ENCODE measurements at places on chromosomes 4 and X.

GRCh38 chrX:37686996-37687395 lies 1.4 kb downstream of the XK start:
- DNase-seq, result no peak

DNA sequence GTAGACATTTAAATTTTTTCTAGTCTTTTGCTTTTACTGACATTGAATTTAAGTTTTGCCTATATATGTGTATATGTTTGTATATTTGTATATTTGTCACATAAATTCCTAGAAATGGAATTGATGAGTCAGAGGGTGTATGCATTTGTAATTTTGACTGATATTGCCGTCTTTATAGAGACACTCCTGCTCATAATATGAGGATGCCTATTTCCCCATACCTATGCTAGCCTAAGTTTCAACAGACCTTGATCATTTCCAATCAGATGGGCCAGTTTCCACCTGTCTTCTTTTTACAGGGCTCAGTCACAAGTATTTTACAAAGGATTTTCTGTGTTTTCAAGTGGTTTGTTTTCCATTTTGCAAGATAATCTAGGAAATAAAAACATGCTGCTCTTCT lies 10.8 kb downstream of the PDLIM5 start:
- no peak for DNase-seq

GRCh38 chrX:28585767-28586166 lies 1.5 kb upstream of the IL1RAPL1 start:
- DNase-seq, result no peak

DNA sequence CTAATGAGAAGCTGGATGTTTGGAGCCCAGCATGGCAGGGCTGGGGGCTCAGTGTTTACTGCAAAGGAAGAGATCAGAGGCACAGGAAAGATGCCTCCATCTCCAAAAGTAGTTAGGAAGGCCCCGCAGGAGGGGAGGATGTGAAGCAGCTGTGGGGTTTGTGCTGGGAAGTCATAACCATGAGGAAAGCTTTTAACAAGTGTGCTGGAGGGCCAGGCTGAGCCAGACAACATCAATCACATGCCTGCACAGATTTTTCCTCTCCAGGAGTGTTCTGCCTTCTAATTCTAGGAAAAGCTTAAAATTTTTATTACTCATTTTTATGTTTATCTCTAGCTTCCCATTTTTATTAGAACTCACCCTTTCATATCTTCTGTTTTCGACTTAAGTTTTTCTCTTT lies 65.4 kb downstream of the GPR82 start:
- no peak for DNase-seq

DNA sequence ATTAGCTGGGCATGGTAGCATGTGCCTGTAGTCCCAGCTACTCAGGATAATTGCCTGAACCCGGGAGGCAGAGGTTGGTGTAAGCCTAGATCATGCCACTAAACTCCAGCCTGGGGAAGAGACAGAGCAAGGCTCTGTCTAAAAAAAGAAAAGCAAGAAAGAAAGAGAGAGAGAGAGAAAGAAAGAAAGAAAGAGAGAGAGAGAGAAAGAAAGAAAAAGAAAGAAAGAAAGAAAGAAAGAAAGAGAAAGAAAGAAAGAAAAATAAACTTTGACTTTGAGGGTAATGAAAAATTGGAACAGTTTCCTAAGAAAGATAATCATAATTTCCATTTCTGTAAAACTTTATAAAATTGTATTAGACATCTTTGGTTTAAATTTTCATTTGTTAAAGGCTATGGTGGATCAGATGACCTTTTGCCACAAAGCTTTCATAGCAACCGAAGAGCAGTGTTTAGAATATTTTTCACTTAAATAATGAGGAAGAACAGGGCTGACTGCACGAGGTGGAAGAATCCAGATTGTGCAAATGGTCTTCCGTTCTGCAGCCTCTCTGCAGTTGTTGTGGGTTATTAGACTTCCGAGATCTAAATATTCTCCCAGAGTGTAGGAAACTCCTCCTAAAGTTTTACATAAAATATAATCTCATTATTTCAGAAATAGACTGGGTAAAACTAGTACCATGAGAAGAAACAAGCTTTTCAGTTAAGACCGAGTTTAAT lies 55.9 kb downstream of the RBM47 start:
- no peak for DNase-seq

- no peak for DNase-seq
Observed at GRCh38 chr4:7691982-7692381, 247.7 kb downstream of the AFAP1 start.

DNA sequence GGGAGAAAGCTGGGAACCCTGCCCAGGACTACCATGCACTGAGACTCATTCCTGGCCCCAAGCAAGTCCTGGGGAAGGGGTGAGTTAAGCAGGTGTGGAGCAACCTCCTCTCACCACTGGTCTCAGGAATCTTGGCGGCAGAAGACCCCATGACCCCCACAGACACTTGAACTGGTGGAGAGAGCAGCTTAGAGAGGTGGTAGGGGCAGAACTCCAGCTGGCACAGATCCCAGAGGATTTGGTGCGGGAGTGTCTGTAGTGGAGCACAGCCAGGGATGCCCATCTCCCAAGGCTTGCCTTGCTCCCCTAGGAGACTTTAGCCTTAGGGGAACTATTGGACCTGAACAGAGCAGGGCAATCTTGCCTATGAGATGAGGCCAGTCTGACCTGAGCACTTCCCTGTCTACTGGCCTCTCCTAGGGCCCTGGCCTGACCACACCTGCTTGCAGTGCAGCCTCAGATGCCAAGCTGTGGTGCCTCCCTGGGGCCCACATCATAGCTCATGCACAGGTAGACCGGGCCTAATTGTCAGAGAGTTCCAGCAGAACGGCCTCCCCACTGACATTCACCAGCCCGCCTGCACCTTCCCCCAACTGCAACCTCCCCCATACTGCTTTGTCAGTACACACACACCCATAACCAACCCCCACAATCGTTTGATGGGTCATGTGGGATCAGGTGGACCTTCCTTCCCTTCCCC lies 78.0 kb downstream of the NAA11 start:
- no peak for DNase-seq

- DNase-seq, result no peak
Observed at GRCh38 chr4:37864786-37865185, 26.1 kb upstream of the TBC1D1 start.

DNA sequence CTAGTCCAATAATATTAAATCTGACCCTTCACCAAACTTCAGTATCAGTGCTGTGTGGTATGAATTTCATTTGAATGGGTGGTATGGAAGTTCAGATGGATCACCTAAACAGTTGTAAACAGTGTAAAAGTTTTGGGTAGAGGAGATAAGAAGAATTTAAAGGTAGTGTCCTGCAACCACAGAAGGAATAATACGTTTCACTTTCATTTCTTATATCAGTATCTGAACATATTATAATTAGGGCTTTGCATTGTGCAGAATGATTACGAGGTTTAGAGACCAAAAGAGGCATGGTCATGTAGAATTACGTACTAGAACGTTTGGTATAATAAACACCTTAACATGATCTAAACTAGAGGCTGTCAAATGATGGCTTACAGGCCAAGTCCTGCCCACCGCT lies 116.1 kb downstream of the PDLIM5 start:
- DNase-seq, result no peak

GRCh38 chr4:53480909-53481308 lies 103.5 kb downstream of the FIP1L1 start:
- DNase-seq, result no peak

DNA sequence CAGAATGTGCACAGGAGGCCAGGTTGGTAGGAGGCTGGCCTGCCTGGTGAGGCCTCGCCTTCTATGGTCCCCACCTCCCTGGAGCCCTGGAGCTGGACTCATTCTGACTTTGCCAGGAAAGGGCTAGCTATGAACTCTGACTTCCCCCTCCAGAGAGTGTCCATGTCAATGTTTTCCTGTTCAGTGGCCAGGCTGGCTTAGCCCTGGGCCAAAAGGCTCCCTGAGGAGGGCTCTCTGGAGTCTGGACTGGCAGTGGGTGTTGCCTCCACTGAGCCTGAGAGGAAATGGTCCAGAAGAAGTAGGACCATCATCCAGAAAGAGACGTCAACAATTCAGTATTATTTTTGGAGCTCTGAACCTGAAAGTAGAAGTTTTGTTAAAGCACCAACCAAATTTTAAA lies 178.7 kb downstream of the CHIC2 start:
- DNase-seq, result no peak

DNA sequence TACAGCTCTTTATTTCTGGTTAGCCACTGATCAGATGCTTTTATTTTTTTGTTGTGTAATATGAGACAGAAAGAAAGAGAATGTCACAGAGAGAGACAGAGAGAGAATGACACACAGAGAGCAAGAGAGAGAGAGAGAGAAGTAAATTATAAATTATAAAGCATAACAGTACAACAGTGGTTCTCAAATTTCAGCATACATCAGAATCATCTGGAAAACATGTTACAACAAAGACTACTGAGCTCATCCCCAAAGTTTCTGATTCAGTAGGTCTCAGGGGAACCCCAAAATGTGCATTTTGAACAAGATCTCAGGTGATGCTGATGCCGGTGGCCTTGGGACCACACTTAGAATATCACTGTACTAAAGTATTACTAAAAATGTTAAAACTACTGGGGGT lies 245.8 kb upstream of the DIAPH2 start:
- DNase-seq, result no peak

DNA sequence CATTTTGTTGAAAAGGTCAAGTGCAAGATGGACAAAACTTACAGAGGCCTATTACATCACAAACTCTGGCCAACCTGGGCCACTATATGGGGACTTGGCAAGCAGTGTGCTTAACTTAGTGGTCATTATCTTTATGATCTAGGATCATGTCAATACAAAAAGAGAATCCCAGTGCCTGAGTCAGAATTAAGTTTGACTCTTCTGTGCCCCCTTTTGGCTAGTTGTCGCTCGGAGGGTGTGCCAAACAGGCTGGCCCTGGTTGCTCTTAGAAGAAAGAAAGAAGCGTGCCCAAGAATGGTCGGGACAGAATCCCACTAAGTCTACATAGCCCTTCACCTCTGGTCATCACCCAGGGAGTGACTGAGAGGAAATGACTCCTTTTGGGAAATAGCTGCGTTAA lies 100.1 kb downstream of the EIF4E start:
- no peak for DNase-seq

DNA sequence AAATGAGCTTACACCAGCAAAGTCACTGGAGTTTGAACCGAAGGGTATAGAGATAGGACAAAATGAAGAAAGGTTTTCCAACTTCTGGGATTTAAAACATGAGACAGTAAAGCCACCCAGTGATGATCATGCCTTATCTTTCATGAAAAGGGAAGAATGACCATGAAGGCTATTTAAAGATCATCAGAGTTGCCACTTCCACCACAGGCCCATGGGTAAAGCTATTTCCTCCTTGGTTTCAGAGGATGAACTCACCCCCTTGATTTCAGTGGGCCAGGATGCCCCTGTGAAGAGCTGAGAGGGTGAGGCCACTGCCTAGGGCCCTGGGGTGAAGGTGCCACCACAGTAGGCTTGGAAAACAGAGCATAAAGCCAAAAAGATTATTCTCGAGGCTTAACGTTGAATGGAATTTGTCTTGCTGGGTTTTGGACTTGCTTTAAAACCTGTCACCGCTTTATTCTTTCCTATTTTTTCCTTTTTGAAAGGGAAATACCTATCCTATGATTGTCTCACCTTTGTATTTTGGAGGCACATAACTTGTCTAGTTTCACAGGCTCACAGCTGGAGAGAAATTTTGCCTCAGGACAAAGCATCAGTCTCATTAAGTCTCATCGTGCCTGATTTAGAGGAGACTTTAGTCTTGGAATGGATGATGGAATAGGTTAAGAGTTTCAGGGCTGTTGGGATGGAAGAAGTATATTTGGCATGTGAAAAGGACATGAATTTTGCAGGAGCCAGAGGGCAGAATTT lies 254.0 kb downstream of the SNCA start:
- DNase-seq, result no peak

GRCh38 chr4:165079476-165079875 lies 25.8 kb downstream of the TRIM75 start:
- no peak for DNase-seq

DNA sequence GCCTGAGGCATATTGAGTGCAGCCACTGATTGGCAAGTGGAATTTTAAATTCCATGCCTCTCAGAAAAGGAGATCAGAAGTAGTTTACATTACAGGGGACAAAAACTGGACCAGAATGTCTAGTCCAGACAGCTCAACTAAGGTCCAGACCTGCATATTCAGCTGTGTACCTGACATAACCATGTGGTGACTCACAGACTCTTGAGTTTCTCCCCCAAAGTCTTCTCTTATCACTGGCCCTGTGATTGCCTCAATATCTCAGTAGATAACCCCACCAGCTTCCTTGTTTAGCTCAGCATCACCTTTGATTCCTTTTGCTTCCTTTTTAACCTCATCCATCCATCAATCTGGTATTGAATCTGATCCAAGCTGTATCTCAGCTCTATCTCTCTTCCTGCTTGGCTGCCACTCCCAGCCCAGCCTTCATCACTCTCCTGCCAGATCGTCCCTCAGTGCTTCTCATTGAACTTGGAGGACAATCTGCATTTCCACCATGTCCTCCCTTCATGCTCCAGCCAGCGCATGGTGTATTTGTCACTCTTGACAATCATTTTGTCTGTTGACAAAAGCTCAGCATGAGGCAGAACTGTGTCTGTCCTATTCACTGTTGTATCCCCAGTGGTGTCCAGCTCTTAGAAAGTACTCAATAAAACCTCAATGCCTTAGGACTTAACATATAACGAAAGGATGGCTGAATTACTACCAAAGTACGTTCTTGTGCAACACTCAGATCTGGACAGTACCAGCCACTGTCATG lies 27.8 kb upstream of the SLC2A9 start:
- DNase-seq, result no peak

DNA sequence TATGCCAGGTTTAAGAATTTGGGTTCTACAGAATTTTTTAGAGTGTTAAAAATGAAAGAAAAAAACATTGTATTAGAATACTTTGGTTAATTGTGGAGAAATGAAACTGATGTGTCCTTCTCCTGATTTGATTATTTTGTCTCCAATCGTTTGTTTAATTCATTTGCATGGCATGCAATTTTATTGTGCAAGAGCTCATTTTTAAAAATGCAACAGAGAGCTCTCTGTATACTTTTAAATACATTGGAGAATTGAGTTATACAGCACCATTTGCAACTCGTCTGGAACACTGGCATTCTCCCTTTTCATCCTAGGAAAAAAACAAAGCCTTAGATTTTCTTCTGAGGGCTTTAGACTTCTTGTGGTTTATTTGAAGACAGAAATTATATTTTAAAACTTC lies 689 bp downstream of the EXOC1L start:
- DNase-seq, result no peak

DNA sequence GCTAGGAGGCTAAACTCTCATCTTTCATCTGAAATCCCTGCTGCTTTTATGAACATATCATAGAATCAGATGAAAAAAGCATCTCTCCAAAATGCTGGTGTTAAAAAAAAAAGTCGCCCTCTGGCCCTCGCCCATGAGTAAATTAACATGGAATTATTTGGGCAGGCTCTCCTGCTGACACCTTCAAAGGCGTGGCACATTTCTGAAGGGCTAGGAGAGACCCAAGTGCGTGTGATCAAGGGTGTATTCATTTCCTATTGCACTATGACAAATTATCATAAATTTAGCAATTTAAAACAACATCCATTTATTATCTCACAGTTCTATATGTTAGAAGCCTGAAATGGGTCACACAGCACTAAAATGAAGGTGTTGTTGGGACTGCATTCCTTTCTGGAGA lies 5.1 kb downstream of the ANXA3 start:
- no peak for DNase-seq
